Gastrocnemius medialis (tissue), 4 donors: ENCODE measurements at places on chromosomes 2 and 18.

- DNase-seq = no peak
Observed at GRCh38 chr2:101382442-101382841, 4.9 kb downstream of the CREG2 start.

GRCh38 chr2:216486271-216486670 is 12.4 kb upstream of the RPL37A start:
- no peak for DNase-seq

GRCh38 chr18:23982155-23983079 is 32.1 kb upstream of the TTC39C start:
- no peak for DNase-seq

DNA sequence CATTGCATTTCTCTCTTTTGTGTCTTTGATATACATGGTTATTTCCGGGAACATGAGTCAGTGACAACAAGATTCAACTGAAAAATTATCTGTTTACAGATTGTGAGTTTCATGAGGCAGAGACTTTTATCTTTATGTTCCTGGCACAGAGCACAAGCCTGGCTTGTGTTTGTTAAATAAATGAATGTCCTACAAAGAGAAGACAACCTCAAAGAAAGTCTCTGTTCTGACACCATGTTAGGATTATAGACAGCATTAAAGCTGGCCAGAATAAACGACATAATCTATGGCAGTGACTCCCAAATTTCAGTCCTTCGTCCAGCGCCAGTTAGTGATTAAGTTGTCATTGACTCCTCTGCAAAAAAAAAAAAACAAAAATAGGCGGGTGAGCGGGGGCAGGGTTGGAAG is 97.4 kb upstream of the DNAJC10 start:
- no peak for DNase-seq

- no peak for DNase-seq
Observed at GRCh38 chr2:127560931-127561280, 25.4 kb downstream of the MYO7B start.

- no peak for DNase-seq
Observed at GRCh38 chr18:37873416-37873815, 307.8 kb upstream of the CELF4 start.

- DNase-seq = no peak
Observed at GRCh38 chr2:22487541-22487940, 897.4 kb upstream of the KLHL29 start.
